ENCODE measurements at places on chromosomes 16 and 17. TPM values are rescaled to one million over a fixed set of nuclear protein-coding genes. Genes with fewer than 3 reads are reported as not detected.

The CCDC154 gene
- not detected for total RNA-seq

The RTN4RL1 gene
- total RNA-seq: 11.5 TPM

The AIPL1 gene
- total RNA-seq: not detected

The CA7 gene
- not detected for total RNA-seq

The MYH2 gene
- total RNA-seq: not detected

The ADAP2 gene
- total RNA-seq: 12.5 TPM

The NPIPB9 gene
- not detected for total RNA-seq

The CHAD gene
- total RNA-seq: not detected

The ACSM5 gene
- not detected for total RNA-seq

The RCVRN gene
- not detected for total RNA-seq

The KRTAP4-9 gene
- not detected for total RNA-seq

The KRT33B gene
- not detected for total RNA-seq

The SCN4A gene
- 1.3 TPM for total RNA-seq

The GLP2R gene
- total RNA-seq: not detected

The PSMC3IP gene
- 2.9 TPM for total RNA-seq

The ZSCAN10 gene
- total RNA-seq: not detected

The ZACN gene
- total RNA-seq: not detected

The KRTAP4-4 gene
- not detected for total RNA-seq

The CEP295NL gene
- total RNA-seq: 10.7 TPM

The TSR3 gene
- 143 TPM for total RNA-seq

The STAT5A gene
- total RNA-seq: 105 TPM

The SDR42E1 gene
- 0.11 TPM for total RNA-seq

The CCL3 gene
- total RNA-seq: not detected

The HASPIN gene
- total RNA-seq: 2.7 TPM

The PLA2G15 gene
- total RNA-seq: 21.9 TPM

The METTL22 gene
- total RNA-seq: 31.7 TPM

The CDH8 gene
- not detected for total RNA-seq

The NPIPA7 gene
- total RNA-seq: not detected

The KLHL10 gene
- total RNA-seq: not detected

The PTRH2 gene
- 125 TPM for total RNA-seq

The CCL8 gene
- not detected for total RNA-seq

The PIK3R6 gene
- 2.2 TPM for total RNA-seq

The CD300LG gene
- 45.9 TPM for total RNA-seq

The RILP gene
- total RNA-seq: 103 TPM

The HEATR3 gene
- total RNA-seq: 10.4 TPM

The C16orf86 gene
- 1.6 TPM for total RNA-seq

The ELMO3 gene
- not detected for total RNA-seq

The CYBC1 gene
- 124 TPM for total RNA-seq

The CCL5 gene
- total RNA-seq: 43.2 TPM
